GOT3 (cell line): ENCODE measurements at places on chromosomes 12 and 14.

DNA sequence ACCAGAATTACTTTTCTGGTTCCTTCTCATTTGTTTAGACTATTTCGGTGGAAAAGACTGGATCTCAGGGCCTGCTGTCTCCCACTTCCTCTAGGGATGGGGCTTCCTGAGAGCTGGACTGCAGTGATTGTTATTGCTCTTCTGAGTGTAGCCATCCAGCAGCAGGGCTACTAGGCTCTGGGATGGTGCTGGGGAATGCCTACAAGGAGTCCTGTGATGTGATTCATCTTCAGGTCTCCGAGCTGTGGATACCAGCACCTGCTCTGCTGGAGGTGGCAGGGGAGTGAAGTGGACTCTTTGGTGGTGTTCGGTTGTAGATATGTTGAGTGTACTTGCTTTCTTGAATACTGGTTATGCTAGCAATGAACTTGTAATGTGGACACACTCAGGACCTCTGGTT lies 42.7 kb downstream of the AEBP2 start:
- no peak for DNase-seq

DNA sequence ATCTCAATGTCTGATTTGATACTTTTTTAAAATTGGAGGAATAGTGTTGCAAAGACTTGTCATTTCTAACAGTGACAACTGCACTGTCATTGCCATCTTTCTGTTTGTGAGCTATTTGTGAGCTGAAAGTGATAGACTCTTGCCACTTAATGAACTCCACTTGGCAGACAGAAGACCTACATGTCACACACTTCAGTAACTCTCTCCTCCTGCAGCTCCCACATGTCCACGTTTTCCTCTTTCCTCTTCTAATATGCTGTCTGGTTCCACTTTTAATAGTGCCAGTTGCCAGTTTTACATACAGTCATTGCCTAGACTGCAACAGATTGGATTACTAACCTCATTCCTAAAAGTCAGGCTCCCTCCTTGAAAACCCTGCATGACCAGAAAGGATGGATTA lies 121.5 kb downstream of the CAPZA3 start:
- DNase-seq = no peak

GRCh38 chr12:89951694-89952060 lies 243.0 kb upstream of the ATP2B1 start:
- DNase-seq = no peak

DNA sequence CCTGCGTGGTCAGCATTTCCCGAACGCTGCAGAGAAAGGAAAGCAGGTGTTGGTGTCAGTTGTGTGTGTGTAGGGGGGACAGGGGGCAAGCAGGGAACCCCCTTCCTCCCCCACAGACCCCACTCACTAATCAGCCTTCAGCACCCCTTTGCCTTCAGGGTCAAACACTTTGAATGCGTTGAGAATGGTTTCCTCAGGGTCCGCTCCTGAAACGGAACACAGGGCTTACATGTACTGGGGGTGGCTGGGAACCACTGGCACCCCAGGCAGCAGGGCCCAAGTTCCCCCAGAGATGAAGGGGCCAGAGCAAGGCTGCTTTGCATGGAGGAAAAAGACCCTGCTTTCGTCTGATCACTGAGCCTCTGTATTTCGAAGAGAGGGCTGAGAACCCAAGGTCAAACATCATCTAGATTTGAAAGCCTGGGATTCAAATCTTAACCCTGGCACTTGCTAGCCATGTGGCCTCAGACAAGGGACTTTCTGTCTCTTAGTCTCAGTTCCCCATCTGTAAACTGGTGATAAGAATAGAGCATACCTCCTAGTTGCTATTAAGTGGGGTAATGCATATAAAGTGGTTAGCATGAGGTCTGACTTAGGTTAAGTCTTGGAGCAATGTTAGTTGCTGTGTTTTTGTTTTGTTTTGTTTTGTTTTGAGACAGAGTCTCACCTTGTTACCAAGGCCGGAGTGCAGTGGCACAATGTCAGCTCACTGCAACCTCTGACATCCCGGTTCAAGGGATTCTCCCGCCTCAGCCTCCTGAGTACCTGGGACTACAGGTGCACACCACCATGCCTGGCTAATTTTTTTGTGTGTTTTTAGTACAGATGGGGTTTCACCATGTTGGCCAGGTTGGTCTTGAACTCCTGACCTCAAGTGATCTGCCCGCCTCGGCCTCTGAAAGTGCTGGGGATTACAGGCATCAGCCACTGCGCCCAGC lies 7.0 kb downstream of the MYL2 start:
- no peak for DNase-seq

DNA sequence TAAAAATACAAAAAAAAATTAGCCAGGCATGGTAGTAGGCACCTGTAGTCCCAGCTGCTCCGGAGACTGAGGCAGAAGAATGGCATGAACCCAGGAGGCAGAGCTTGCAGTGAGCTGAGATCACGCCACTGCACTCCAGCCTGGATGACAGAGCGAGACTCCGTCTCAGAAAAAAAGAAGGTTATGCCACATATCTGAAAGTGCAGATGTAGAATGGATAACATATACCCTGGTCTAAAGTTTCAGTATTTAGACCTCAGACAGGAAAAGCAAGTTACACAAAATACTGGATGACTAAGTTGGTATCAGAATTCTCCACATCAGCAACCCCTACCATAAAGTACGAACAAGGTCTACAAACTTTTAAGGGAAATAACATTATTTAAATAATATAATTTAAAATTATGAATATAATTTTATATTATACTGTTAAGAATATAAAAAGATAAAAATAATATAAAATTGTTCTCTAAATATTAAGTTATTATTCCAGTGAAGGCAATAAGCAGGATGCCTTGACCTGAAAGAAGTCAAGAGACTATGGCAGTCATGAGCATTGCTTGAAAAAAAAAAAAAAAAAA lies 169.9 kb downstream of the CRADD start:
- no peak for DNase-seq

- DNase-seq = no peak
Observed at GRCh38 chr12:30754383-30754749, 385 bp downstream of the CAPRIN2 start.

DNA sequence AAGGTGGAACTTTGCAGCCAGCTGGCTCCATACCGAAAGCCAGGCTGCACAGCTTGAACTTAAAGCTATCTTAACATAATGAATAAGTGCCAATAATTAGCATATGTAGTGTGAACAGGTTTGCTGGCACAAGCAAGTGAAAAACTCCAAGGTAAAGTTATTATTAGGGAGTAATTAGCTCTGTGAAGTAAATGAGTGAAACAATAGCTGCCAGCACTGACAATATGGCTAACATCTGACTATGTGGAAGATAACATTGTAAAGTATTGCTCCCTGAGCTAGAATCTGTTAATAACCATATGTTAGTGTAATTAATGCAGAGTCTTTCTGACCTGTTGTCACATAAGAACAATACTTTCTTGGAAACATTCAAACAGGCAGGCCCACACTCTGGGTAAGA lies 246.4 kb downstream of the SOX5 start:
- no peak for DNase-seq

- DNase-seq = no peak
Observed at GRCh38 chr12:46020768-46021167, 30.4 kb upstream of the SCAF11 start.

DNA sequence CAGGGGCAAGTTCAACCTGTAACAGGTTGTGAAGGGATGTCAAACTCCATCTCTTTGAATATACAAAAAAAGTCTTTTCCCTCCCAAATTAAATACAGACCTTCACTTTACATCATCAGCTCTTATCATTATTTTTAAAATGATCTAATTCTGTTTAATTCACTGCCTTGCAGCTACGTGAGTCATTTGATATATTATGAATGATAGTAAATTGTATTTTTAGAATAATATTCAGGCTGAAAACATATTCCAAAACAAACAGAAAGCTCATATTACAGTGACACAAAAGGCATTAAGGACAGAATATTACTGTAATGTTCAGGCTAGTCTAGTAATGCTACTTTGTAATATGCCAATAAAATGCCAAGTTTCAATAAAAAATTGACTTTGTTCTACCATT lies 53.3 kb downstream of the BCAT1 start:
- DNase-seq = no peak

- no peak for DNase-seq
Observed at GRCh38 chr12:107431942-107432341, 253.7 kb upstream of the PWP1 start.
